ENCODE measurements at places on chromosomes 7 and 10.

GRCh38 chr7:19665399-19666008 is 43.3 kb downstream of the POLR1F start:
- DNase-seq: no peak

DNA sequence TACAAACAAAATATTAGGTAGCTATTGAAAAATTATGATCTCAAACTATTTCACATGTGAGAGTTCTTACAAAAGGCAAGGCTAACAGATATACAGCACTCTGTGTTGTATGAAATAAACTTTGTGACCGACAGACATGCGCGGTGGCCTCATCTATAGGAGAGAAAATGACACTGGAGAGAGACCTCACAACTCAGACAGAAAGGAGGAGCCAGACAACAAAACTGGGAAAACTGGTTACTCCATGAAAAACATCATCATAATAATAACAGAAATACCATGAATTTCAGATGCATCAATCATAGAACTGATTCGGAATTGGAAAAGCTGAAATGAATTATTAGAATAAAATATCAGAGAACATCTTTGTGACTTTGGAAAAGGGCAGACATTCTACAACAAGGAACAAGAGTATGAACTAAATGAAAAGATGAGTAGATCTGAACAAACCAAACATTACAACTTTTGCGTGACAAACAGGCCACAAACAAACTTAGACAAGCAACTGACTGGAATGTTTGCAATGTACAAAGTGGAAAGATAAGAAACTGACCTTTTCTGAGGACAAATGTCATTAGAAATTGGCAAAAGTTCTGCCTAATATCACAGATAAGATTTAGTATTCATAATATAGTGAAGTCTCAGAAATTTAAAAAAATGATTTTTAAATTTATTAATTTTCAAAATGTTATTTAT is 69.3 kb downstream of the TNS3 start:
- no peak for DNase-seq

GRCh38 chr10:125871338-125871737 is 9.8 kb downstream of the DHX32 start:
- no peak for DNase-seq

DNA sequence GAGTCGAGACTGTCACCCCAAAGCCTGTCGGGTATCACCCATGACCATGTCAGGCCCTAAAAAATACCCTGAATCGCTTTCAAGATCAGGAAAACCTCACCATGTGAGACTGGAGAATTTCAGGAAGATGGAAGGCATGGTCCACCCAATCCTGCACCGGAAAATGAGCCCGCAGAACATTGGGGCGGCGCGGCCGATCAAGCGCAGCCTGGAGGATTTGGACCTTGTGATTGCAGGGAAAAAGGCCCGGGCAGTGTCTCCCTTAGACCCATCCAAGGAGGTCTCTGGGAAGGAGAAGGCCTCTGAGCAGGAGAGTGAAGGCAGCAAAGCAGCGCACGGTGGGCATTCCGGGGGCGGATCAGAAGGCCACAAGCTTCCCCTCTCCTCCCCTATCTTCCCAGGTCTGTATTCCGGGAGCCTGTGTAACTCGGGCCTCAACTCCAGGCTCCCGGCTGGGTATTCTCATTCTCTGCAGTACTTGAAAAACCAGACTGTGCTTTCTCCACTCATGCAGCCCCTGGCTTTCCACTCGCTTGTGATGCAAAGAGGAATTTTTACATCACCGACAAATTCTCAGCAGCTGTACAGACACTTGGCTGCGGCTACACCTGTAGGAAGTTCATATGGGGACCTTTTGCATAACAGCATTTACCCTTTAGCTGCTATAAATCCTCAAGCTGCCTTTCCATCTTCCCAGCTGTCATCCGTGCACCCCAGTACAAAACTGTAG is 176.2 kb downstream of the RTKN2 start:
- no peak for DNase-seq

DNA sequence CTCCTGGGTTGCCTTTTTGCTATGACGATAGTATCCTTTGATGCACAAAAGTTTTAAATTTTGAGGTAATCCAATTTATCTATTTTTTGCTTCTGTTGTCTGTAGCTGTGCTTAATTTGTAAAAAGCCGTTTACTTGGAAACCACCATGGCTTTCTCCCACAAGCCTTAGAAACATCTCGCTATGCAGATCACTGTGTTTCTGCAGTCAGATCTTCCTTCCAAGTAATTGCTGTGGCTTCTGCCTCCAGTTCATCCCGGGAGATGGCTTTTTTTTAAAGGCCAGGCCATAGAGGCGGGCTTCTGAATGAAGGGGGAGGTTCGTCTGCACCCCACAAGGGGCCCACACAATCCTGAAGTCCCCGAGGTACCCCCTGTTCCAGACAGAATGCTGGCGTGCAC is 48.3 kb upstream of the OCM2 start:
- no peak for DNase-seq

DNA sequence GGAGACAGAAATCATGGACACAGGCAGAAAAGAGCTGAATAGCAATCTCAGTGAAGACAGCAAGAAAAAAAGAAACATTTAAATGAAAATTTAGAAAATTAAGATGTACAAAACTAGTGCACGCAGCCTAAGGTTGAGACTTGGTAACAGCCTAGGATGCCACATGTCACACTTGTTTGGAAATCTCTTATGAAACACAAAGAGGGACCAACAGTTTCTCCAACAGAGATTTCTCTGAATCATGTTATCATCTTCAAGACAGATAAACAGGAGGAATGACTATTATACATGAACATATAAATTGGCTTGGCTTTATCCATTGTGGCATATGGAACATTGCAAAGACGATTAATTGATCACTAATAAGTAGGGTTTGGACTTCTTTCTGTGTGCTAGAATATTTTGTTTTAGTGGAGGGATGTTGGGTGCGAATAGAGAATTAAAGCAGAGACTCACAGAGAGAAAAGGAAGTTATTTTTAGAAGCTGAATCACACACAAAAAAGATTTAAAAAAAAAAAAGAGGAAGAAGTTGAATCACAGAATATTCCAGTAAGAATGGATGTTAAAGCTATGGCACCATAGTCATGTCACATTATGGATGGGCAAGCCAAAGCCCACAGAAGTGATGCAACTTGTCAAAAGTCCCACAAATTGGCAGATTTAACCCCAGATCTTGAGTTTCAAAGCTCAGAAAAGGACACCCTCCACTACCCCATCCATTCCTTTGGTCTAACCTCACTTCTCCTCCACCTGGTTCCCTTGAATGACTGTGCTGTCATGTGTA is 91.6 kb downstream of the MYOF start:
- no peak for DNase-seq

DNA sequence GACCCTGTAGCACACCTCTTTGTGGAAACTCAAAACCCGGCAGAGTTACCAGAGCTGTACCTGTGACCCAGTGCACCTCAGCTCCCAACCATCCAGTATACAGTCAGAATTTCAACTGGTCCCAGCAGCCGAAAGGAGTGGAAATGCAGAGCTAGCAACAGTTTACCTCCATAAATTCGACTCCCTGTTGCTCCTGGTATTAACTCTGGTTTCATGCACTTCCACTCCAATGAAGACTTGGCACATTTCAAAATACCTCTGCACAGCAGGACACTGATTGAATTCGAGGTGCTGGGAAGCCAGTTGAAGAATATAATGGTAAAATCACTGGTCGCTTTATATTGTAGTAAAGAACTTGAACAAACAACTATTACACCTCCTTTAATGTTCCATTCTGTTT is 17.9 kb upstream of the TIAL1 start:
- no peak for DNase-seq

- DNase-seq: no peak
These were observed 75.1 kb downstream of the DGKI start for GRCh38 chr7:137771679-137772078.

- DNase-seq: no peak
These were observed 12.2 kb upstream of the ZNF488 start for GRCh38 chr10:47396311-47396717.

- DNase-seq: no peak
These were observed 52.3 kb upstream of the GJD4 start for GRCh38 chr10:35552650-35553342.

GRCh38 chr10:86823565-86823964 is 67.1 kb downstream of the BMPR1A start:
- no peak for DNase-seq

DNA sequence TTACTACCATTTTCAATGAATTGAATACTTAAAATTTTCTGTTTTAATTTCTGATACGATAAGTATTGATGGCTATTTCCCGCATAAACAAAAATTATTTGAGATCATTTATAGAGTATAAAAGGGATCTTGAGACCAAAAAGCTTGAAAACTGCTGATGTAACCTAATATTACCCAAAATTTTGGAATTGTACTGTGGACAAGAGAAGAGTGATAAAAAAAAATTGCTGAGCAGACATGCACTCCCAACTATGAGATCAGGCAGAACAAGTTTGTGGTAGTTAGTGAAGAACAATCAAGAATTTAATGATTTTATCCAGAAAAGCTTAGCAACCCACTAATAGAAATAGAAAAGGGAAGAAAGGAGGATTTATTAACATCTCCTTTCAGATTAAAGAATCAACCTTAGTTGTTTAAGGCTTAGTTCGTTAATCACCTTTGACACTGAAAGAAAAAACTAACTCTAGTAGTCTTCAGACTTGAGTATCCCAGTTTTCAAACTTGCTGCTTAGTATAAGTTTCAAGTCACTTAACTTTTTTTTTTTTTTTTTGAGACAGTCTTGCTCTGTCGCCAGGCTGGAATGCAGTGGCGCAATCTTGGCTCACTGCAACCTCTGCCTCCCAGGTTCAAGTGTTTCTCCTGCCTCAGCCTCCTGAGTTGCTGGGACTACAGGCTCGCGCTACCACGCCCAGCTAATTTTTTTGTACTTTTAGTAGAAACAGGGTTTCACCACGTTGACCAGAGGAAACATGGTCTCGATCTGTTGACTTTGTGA is 50.6 kb upstream of the ZC3HAV1 start:
- no peak for DNase-seq

DNA sequence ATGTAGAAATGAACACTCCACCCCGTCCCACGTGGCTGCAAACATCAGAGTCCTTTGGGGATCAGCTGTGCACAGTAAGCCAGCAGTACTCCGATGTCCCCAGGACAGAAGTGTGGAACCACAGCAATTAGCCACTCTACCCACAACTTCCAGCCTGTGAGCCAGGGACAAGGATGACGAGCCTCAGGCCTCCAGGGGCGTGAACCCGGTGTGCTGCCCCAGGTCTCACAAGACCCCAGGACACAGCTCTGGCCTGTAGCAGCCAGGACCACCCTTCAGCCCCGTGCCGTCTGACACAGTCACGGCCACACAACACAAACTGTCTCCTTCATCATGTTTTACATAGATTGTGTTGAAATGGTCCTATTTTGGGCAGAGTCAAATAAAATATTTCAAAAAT is 113.0 kb upstream of the DIP2C start:
- no peak for DNase-seq

DNA sequence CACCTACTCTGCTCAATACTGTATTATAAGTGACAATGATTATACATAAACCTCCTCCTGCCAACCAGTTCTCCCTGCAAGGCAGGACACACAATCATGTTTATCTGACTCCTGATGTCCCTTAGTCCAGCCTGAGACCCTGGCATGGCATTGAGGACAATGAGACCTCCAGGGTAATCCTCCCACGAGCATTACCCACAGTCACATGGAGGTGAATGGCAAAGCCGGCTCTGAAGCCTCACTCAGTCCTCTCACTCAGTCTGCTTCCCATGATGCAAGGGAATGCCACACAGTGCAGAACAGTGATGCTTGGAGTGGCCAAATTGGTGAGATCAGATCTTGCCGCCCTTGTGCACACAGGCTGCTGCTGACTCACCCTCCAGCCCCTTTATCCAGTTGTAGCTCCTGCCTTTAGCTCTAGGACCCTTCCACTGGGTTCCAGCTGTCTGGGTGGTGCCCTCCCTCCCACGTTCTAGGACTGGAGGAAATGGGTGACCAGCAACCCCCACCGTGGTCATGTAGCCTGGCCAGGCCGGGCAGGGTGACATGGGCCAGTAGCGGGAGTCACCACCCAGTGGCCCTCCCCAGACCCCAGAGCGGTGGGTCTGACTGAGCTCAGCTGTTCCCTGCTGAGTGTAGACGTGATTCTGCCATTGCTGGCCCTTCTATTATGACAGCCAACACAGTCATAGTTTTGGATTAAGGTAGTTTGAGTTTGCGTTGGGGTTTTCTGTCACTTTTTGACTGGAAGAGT is 5.5 kb upstream of the ADCY1 start:
- DNase-seq: no peak

GRCh38 chr7:54882694-54883093 is 123.7 kb upstream of the SEC61G start:
- no peak for DNase-seq

- DNase-seq: peak; percentile 44
These were observed at the start of gene ZNF503 for GRCh38 chr10:75401569-75402485. ZNF503 (minus strand) TSS chr10:75401764; CDS start chr10:75401419, 345 bp downstream.

DNA sequence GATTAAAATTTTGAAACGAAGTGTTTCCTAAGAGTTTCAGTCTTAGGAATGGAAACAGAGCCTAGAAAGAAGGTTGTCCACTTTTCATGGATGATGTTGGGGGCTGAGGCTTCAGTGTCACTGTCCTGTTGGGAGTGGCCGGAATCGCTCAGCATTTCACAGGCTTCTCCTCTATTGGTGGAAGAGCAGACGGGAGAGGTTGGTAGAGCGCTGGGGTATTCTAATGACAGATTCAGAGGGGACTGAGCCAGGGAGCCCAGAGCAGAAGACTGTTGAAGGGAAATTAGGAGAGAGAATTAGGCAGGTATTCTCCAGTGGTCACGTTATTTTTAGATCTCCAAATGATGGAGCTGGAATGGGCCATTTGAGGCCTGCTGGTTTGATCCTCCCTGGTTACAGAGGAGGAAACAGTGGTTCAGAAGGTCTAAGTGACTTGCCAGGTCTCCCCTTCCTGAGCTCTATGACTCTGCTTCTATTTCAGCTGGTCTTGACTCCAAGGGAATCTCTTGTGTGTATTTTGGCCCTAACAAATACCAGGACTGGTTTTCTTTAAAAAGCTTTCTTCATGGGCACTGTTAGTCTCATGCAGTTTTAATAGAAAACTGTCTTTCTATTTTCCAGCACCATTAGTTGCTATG is 35.7 kb upstream of the EEPD1 start:
- no peak for DNase-seq

GRCh38 chr7:30249316-30249715 is 35.1 kb upstream of the ZNRF2 start:
- no peak for DNase-seq

DNA sequence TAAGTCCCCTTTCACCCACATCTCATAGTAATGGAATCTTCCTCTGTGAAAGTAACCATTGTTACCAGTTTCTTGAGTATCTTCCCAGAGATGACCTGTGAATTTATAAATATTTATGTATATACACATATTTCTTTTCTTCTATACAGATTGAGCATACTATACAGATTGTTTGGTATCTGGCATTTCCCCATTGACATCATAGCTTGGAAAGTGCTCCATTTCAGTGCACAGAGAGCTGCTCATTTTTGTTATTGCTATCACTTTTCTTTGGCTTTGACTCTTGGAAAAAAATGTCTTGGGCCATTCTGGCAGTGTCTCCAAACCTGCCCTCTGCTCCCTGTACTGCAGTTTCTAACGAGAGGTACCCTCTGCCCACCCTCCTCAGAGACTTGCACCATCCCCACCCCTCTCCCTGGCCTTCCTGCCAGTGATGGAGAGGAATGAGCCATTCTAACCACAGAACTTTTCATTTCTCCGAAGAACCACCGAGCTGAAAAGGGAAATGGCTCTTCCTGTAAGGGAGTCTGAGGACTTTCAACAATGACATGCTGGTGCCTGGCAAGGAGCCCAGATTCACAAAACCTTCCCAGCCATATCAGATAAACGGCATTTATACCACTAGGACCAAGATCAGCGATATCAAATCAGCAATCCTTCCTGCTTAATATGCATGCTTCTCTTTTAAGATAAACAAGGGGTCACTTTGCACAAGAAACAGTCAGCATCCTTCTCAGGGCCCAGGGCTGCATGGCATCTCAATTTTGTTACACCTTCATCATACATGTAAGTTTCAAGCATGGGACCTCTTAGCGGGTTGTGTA is 19.7 kb upstream of the CCSER2 start:
- peak; percentile 30 for DNase-seq

Data from activated naive CD4-positive, alpha-beta T cell treated with Interleukin-2 at 50 U/mL for 16 hours (primary cell).